ENCODE measurements at places on chromosomes 1 and 21.

- no peak for DNase-seq
These were observed 11.8 kb downstream of the NOS1AP start for GRCh38 chr1:162081316-162081715.

- DNase-seq = no peak
These were observed 18.9 kb downstream of the CAPN2 start for GRCh38 chr1:223731133-223731770.

GRCh38 chr1:27862671-27863537 is 9.4 kb upstream of the THEMIS2 start:
- DNase-seq = no peak

GRCh38 chr21:36412916-36413315 is 27.7 kb downstream of the CHAF1B start:
- no peak for DNase-seq

DNA sequence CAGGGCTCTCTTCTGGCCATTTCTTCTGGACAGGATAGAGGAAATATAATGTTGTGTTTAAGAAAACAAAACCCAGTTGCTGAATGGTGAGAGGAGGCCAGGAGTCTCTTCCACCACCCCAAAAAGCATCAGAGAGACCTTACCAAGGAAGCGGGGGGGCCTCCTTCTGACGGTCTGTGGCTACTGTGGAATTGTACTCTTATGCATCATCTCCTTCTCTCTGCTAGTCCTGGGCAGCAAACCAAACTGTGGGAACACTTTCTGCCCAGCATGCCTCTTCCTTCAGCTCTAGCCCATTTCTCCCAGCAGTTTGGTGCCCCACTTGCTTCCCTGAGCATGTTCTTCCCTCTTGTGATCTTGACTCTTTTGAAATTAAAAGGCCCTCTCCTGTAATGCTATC is 157.7 kb downstream of the HHIPL2 start:
- no peak for DNase-seq

DNA sequence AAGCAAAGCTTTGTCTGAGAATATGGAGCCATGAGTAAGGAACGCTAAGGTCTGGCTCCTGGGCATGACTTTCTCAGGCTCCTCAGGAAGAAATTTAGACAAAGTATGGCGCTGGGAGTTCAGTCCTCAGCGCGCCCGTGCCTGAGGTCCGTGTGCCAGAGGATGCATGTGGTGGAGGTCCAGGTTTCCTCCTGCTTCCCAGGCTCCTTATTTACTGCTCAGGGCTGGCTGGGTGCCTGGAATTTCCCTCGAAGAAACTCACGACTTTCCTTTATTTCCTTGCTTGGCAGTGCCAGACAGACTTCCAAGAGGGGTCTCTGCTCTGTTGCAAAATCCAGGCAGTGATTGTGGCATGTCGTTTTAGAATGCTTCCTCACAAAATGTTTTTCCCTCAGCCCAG is 13.3 kb downstream of the GCSAML start:
- DNase-seq = no peak

DNA sequence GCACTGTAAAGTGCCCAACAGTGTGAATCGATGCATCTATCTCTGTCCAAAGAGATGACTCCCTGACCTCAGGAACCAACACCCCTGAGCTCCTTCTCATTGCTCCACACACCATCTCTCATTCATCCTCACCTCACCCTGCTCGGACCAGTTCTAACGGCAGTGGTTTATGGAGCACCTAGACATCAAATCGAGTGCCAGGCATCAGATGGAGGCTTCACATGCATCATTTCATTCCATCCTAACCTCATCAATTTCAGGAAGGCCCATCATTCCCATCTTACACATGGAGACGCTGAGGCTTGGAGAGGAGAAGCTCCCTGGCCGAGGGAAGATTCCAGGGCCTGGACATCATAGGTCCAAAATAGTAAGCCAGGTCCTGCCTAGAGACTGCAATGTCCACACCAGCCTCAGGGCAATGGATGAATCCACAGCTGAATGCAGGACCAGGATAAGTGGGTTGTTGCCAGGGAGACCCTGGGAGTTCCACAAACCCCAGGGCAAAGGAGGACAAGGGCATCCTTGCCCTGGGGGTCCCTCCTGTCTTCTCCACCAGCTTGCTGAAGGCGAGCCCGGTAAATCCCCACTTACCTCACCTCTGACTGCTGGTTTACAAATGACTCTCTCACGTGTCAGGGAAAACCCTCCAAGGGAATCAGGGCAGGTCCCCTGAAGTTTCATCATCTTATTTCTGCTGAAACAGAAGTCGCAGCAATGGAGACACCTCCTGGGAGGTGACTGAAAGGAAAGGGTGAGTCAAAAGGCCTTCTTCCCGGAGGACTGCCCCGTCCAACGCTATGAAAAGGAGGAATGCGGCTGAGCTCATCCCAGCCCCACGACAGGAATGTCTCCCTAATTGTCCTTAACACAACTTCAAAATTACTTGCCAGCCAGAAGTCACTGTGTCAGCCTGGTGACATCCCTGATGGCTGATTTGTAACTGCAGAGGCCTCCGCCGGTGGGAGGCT is 9.0 kb upstream of the IFFO2 start:
- peak; percentile 53 for DNase-seq

DNA sequence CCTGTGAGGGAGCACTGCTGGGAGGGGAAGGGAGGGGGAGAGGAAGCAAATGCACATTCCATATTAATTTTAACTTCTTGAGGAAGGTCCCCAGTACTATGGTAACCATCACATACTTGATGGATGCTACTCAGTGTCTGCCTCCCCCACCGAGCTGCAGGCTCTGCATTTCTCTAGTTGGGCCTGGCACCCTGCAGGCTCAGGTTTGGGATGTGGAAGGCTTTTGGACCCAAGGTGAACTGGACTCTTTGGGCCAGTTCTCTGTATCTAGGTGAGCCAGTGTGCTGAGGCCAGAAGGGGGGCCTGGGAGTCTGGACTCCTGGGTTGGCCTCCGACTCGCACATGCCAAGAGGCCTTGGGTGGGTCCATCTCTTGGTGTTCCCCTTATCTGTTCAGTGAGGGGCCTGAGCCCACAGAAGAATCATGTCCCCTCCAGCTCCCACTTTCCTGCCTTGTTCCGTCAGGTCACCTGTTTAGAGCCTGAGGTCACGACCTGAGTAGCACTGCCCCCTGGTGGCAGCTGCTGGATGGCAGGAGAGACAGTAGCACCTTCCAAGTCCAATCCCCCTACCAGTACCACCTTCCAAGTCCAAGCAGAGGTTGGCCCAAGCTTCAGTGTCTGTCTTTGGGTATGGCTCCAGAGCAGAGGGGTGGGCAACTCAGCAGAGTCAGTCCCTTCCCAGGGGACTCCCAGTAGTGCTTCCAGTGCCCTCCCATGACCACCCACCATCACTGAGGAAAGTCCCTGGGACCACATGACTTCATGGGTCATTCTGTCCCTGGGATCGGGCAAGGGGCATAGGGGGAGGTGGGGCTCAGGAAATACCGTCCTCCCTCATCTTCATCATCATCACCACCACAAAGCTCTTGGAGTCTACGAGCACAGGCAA is 241.8 kb downstream of the TRABD2B start:
- DNase-seq = peak; percentile 73

GRCh38 chr1:161737625-161738024 is 12.0 kb upstream of the DUSP12 start:
- no peak for DNase-seq

GRCh38 chr1:3676581-3677470 is 24.5 kb downstream of the TP73 start:
- peak; percentile 16 for DNase-seq

DNA sequence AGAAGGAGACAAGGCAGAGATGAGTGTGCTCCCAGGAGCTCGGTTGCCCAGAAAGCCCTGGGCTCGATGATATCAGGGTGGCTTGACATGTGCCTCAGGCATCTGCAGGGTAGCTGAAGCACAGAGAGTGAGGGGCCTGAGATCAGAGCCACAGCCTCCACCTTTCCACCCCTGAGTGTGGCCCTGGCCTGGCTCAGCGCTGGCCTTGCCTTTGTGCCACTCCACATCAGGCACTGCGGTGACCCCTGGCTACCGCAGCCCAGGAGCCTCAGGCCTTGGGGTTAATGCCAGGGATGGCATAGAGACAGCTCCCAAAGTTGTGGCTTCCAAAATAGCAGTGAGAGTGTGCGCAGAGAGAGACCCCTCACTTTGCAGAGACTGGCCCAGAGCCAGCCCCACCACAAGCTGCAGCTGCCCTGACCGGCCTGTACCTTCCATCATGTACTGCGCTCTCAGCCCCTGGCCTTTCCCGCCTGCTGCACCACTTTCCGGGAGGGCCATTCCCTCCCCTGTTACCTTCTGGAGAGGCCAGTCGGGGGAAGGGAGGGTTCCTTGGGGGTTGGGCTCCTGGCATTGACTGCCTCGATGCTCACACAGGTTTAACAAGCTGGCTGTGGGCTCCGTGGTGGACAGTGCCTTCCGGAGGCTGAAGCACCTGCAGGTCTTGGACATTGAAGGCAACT is 19.5 kb downstream of the PODN start:
- DNase-seq = no peak

DNA sequence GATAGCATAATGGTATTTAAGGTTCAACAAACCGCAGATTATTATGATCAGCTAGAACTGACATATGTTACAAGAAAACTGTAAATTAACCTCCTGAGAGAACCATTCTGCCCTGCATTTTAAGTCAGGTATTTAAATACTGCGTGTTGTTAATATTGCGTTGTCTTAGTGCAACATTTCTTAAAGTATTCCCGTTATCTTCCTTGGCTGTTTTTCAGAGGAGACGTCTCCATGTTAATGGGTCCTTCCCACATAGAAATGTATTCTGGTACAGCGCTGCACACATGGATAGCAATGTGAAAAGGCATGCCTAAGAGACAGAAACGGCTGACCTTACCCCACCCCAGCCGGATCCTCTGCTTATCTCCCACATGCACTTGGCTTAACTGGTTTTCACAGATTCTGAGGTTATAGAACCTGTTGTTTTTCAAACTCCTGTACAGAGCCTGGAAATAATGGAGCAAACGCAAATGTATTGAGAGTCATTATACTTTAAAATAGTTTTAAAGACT is 22.8 kb upstream of the DEGS1 start:
- DNase-seq = no peak

Measured in stimulated activated CD4-positive, alpha-beta T cell treated with anti-CD3 and anti-CD28 coated beads, Interleukin-15, amount 100 ng/mL, for 24 hours (primary cell).